ENCODE measurements at places on chromosomes 12 and 14. TPM values are rescaled to one million over a fixed set of nuclear protein-coding genes. Genes with fewer than 3 reads are reported as not detected.

Gene ABHD12B
- total RNA-seq = 0.37 TPM

Gene ZFYVE26
- total RNA-seq = 21.9 TPM

Gene DHH
- total RNA-seq = 0.39 TPM

Gene TTC5
- total RNA-seq = 31.8 TPM

Gene TRIAP1
- total RNA-seq = 29.4 TPM

- H3K4me3 ChIP-seq = no peak overlapping the region
- peak; percentile 8 for DNase-seq
- no peaks in the 10 kb centered on the region for H3K36me3 ChIP-seq
- no peak overlapping the region for H3K27ac ChIP-seq
- no peaks in the 10 kb centered on the region for H3K27me3 ChIP-seq
Observed at GRCh38 chr12:62983594-62983993, 48.6 kb upstream of the PPM1H start.

DNA sequence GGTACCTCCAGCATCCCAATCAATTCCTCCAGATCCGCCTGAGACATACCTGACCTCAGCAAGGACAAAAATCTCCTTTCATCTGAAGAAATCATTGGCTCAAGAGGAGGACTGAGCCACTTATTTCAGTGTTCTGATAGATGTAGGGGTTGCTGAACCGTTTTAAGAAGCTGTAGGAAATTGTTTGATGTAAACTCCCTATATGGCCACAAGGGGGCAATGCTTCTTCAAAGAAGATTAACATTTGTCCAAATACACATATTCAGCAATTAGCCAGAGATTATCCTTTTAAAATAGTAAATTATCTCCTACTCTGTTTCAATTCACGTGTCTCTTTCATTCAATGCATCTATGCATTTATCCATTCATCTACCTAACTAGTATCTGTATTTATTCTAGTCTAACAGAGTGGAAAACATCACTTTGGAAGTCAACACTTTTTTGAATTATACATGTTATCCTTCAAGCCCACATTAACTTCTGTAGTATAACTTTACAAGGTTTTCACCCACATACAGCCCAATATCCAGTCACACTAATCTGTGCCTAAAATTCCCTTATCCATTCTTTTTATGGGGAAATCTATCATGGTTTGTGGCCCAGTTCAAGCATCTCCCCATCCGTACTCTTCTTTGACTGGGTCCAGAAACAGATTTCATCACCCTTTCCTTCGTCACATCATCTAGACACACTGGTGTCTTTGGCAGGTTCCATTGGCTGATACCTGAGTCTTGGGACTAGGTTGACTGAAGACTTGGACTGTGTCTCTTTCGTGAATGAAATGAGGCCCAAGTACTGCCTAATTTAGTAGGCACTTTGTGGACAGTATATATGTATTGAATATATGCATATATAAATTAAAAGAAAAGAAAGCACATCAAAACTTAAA, 411.0 kb upstream of the OR4E1 start:
- H3K36me3 ChIP-seq = no peaks in the 10 kb centered on the region
- no peak overlapping the region for H3K4me3 ChIP-seq
- H3K27ac ChIP-seq = no peak overlapping the region
- DNase-seq = peak; percentile 74

DNA sequence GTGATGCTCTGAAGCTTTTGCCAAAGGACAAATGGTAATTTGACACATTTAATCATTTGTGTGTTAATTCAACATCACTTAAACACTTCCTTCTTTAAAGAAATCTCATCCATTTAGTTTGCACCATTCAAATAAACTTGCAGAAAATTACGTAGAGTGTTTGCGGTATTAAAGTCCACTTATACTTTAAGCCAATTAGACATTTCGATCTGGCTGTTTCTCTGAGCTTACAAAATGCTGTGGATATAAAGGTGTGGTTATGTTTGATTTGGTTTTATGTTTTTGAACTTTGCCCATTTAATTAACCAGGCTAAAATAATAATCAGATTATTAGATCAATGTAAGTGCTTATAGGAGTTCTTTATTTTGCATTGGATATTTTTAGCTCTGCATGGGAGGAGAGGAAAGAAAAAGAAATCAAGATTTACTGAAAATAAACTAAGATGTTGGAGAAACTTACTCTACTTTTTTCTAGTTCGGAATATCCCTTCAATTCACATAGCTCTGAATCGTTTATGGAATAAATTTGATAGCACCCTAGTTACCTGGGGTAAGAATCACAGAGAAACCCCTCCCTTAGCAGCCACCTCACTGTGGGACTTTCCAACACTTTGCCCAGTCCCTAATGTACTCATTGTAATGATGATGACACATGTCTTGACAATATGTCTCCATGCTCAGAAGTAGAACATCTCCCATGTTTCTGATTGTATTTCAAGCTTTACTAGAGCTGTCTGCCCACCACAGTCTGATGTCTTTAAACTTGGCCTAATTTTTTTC, 268.0 kb downstream of the BTG1 start:
- H3K27ac ChIP-seq = no peak overlapping the region
- no peak for DNase-seq
- no peaks in the 10 kb centered on the region for H3K4me1 ChIP-seq
- no peaks in the 10 kb centered on the region for H3K36me3 ChIP-seq

GRCh38 chr12:69070319-69071090, 137.5 kb upstream of the CPM start:
- no peaks in the 10 kb centered on the region for H3K27me3 ChIP-seq
- peak; percentile 79 for DNase-seq
- H3K4me1 ChIP-seq = peaks cover 12% of the 10 kb centered on the region
- no peak overlapping the region for H3K4me3 ChIP-seq

DNA sequence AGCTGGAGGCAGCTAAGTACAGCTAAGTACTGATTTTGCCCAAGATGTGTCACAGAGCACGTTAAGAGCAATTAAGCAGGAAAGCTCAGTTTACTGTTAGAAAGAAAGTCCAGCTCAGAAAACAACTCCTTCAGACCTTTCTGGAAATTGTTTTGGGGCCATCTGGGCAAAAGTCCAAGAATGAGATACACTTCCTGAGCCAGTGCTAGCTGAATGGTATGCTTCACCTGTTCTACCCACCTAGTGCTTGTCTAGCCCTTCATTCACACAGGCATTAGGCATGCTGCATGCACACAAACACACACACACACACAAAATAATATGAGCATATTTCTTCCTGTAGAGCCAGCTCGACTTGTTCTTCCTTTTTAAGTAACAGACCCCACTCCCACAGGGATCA, 6.6 kb upstream of the IKZF4 start:
- no peaks in the 10 kb centered on the region for H3K4me1 ChIP-seq
- no peaks in the 10 kb centered on the region for H3K27me3 ChIP-seq
- no peaks in the 10 kb centered on the region for H3K36me3 ChIP-seq
- H3K4me3 ChIP-seq = no peak overlapping the region

GRCh38 chr14:69979882-69980281, 100.7 kb downstream of the SMOC1 start:
- H3K36me3 ChIP-seq = no peaks in the 10 kb centered on the region
- H3K27me3 ChIP-seq = peaks cover 53% of the 10 kb centered on the region
- no peak overlapping the region for H3K27ac ChIP-seq

DNA sequence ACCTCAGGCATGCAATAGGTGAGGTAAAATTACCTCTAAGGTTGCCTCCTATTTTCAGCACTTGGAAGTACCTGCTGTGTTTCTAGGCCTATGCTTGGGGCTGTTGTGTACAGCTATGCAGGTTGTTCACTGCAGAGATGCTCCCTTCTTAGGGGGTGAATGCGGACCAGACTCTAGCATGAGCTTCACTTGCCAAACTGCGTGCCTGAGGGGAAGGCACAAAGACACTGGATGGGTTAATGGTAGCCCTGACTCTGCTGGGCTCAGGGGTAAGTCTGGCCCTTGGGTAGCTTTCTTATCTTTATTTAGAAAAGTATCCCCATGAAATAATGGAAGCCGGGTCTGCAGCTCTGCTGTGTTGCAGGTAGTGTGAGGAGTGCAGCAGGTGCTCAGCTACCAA, 35.7 kb downstream of the B4GALNT3 start:
- H3K27ac ChIP-seq = no peak overlapping the region
- no peak overlapping the region for H3K4me3 ChIP-seq
- DNase-seq = no peak
- no peaks in the 10 kb centered on the region for H3K27me3 ChIP-seq

GRCh38 chr12:117689857-117690256, 278.9 kb downstream of the KSR2 start:
- DNase-seq = no peak
- H3K4me3 ChIP-seq = no peak overlapping the region
- H3K27me3 ChIP-seq = no peaks in the 10 kb centered on the region
